ENCODE measurements at places on chromosomes 6 and 20. TPM values are rescaled to one million over a fixed set of nuclear protein-coding genes. Genes with fewer than 3 reads are reported as not detected.

GRCh38 chr20:7975851-7976414 lies 35.7 kb upstream of the HAO1 start:
- no peaks in the 10 kb centered on the region for H3K4me1 ChIP-seq
- no peaks in the 10 kb centered on the region for H3K36me3 ChIP-seq
- H3K4me3 ChIP-seq, result no peak overlapping the region

DNA sequence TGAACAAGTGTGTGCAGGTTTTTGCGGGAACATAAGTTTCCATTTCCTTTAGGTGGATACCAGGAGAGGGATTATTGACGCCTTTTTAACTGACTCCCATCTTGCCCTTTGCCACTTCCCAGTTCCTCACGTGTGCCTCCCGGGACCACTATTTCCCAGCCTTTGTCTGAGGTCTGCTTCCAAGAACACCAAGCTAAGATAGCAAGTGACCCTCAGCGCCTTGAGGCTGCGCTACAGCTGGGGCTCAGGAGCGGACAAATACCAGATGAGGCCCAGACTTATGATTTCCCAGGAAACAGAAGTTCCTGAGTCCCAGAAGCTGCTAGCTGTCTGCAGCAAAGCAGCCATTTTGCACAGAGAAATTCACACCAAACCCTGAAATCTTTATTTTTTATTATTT lies 216.7 kb downstream of the SYNDIG1 start:
- H3K27ac ChIP-seq, result no peak overlapping the region
- H3K36me3 ChIP-seq, result no peaks in the 10 kb centered on the region
- H3K27me3 ChIP-seq, result peaks cover 3% of the 10 kb centered on the region
- H3K4me1 ChIP-seq, result no peaks in the 10 kb centered on the region
- H3K4me3 ChIP-seq, result no peak overlapping the region

RNF217 gene
- 42.3 TPM for total RNA-seq

DNA sequence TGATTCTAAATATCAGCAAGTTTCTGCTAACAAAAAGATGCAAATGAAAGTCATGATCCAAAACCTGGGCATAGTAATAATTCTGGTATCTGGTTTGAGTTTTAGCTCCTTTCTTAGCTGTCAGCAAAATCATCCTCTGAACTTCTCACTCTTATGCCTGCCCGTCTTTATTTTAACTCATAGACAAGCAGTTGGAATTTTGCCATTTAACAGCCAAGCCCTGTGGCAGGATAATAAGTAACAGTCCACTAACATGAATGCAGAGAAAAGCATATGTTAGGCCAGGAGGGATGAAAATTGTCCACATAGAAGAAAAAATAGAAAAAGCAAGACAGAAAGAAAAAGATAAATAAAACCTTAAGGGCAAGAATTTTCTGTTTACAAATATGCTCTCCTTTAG lies 170.0 kb upstream of the LAMA2 start:
- H3K4me3 ChIP-seq, result no peak overlapping the region
- no peaks in the 10 kb centered on the region for H3K36me3 ChIP-seq
- no peaks in the 10 kb centered on the region for H3K4me1 ChIP-seq
- no peak for DNase-seq
- H3K27ac ChIP-seq, result no peak overlapping the region

- peaks cover 9% of the 10 kb centered on the region for H3K4me1 ChIP-seq
- H3K27me3 ChIP-seq, result peaks cover 15% of the 10 kb centered on the region
- H3K36me3 ChIP-seq, result no peaks in the 10 kb centered on the region
- H3K27ac ChIP-seq, result no peak overlapping the region
Observed at GRCh38 chr20:2387180-2387577, 6.5 kb downstream of the TGM6 start.

- peaks cover 23% of the 10 kb centered on the region for H3K27me3 ChIP-seq
- H3K4me3 ChIP-seq, result no peak overlapping the region
- no peak overlapping the region for H3K27ac ChIP-seq
- DNase-seq, result no peak
Observed at GRCh38 chr20:54920491-54920890, 445.1 kb downstream of the DOK5 start.

TRIM26 gene
- total RNA-seq, result 53.9 TPM

GRCh38 chr6:79250107-79250514 lies 15.6 kb upstream of the HMGN3 start:
- H3K27ac ChIP-seq, result no peak overlapping the region
- no peaks in the 10 kb centered on the region for H3K27me3 ChIP-seq

GRCh38 chr20:33063271-33063670 lies 9.6 kb downstream of the BPIFB3 start:
- no peaks in the 10 kb centered on the region for H3K36me3 ChIP-seq
- no peak overlapping the region for H3K27ac ChIP-seq
- peaks cover 87% of the 10 kb centered on the region for H3K27me3 ChIP-seq

GRCh38 chr6:35402136-35402855 lies 49.8 kb upstream of the FANCE start:
- DNase-seq, result no peak
- H3K36me3 ChIP-seq, result no peaks in the 10 kb centered on the region
- H3K4me1 ChIP-seq, result peaks cover 41% of the 10 kb centered on the region
- peak overlapping the region; percentile 100 for H3K27ac ChIP-seq
- H3K27me3 ChIP-seq, result no peaks in the 10 kb centered on the region

DNA sequence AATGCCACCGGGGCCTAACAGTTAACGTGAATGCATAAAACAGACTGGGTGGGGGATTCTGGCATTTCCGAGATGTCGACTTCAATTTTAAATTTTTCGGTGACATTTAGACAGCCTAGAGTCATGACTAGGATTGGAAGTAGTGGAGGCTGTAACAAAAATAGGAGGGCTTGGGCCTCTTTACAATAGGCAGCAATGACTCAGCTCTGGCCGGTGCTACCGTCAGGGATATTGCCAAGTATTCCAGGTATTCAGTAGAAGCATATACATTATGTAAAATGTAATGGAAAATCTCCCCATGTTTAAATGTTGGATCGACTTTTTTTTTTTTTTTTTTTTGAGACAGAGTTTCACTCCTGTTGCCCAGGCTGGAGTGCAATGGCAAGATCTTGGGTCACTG lies 136.2 kb upstream of the STMND1 start:
- H3K4me3 ChIP-seq, result no peak overlapping the region
- no peak for DNase-seq
- no peaks in the 10 kb centered on the region for H3K36me3 ChIP-seq
- no peak overlapping the region for H3K27ac ChIP-seq

ANGPT4 gene
- total RNA-seq, result not detected
